ENCODE measurements at places on chromosomes 13 and 19. TPM values are rescaled to one million over a fixed set of nuclear protein-coding genes. Genes with fewer than 3 reads are reported as not detected.

SERPINE3 gene
- polyA plus RNA-seq, result not detected

C1QTNF9B gene
- not detected for polyA plus RNA-seq

NBEA gene
- polyA plus RNA-seq, result 1.1 TPM

ATP8B3 gene
- polyA plus RNA-seq, result not detected

SEMA6B gene
- not detected for polyA plus RNA-seq

GRCh38 chr19:44722131-44723121, 23.5 kb downstream of the CEACAM16 start:
- peak; percentile 27 for DNase-seq

- DNase-seq, result no peak
These were observed 915.2 kb downstream of the PCDH9 start for GRCh38 chr13:66314911-66315310.

GRCh38 chr13:28173793-28174192, 35.4 kb downstream of the PAN3 start:
- no peak for DNase-seq

GRCh38 chr19:18227781-18228271, 1.6 kb upstream of the PDE4C start:
- no peak for DNase-seq

DNA sequence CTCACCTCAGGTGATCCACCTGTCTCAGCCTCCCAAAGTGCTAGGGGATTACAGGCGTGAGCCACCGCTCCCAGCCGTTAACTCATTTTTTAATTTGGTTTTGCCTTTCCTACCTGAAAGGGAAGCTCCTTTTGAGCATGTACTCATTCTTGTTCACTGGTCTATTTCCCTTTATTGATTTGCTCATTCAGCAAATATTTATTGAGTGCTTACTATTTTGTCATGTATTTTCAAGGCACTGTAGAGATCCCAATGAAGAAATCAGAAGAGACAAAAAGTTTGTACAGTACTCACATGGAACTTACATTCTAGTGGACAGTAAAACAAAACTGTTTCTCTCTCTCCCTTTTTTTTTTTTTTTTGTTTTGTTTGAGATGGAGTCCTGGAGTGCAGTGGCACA, 13.8 kb downstream of the SPACA6 start:
- no peak for DNase-seq

GRCh38 chr13:23267571-23267970, 86.8 kb downstream of the SGCG start:
- no peak for DNase-seq

Data from naive B cell (primary cell).